BE2C (cell line): ENCODE measurements at places on chromosomes 6 and 20.

GRCh38 chr6:132020138-132020581 is 69.0 kb upstream of the CCN2 start:
- DNase-seq, result no peak

GRCh38 chr20:51494241-51495110 is 48.0 kb downstream of the NFATC2 start:
- DNase-seq, result no peak

DNA sequence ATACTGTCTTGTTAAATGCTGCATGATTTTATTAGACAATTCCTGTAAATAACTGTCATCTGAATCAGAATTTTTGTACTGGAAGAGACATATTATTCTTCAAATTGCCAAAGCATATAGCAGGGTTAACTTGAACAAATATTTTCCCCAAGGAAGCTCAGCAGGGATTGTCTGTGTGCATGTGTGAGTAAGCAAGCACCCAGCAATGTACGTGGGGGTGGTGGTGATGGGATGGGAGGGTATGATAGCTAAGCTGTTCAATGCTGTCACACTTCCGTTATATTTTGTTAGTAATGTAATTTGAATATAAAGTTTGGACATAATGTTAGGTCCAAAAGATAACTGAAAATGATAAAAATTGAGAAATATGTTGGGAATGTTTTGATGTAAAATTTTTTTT is 118.1 kb downstream of the MYB start:
- DNase-seq, result no peak

- no peak for DNase-seq
Observed at GRCh38 chr6:121222656-121223055, 111.6 kb downstream of the TBC1D32 start.

DNA sequence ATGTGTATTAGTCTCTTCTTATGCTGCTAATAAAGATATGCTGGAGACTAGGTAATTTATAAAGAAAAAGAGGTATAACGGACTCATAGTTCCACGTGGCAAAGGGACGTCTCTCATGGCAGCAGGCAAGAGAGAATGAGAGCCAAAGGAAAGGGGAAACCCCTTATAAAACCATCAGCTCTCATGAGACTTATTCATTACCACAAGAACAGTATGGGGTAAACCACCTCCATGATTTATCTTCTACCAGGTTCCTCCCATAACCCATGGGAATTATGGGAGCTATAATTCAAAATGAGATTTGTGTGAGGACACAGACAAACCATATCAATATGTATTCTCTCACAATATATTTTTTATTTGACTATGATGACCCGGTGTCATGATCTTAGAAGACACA is 109.1 kb downstream of the UTRN start:
- no peak for DNase-seq

DNA sequence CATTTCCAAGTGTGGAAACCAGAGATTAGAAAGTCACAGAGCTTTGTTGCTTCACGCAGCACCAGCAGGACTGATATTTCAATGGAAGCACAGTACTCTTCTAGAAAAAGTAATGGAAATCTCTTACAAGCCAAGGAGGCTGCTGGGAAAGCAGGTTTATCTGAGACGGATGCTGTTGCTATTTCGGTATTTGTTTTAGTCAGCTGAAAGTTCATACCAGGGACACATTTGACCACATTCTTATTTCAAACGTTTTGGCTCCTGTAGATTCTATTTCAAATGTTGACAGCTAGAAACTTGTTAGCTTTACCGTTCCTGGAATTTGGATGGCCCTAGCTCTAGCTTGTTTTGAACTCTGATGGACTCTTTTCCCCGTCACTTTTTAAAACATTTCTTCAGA is 3.7 kb upstream of the TMEM242 start:
- DNase-seq, result no peak

GRCh38 chr6:117110737-117111136 is 154.6 kb upstream of the VGLL2 start:
- DNase-seq, result no peak
